AG08396 (cell line): ENCODE measurements at places on chromosomes 13 and 19.

DNA sequence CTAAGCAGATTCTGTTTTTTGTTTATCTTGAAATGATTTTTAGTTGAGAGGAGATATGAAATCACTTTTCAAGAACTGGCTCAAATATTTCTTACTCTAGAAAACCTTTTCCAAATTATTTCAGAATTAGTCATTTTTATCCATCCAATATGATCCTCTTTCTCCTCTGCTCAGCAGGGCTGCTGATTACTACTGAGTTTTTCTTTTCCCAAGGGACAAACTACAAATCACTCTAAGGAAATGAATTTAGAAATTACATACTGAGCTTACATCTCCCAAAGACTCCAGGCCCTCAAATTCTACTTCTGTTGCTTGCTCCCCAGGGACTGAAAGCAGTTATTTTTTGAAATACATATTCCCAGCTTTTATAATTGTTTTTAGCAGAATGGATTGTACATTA is 87.4 kb upstream of the UFM1 start:
- DNase-seq, result no peak

- no peak for DNase-seq
Measured at GRCh38 chr19:10852941-10853340, 4.7 kb downstream of the C19orf38 start.

DNA sequence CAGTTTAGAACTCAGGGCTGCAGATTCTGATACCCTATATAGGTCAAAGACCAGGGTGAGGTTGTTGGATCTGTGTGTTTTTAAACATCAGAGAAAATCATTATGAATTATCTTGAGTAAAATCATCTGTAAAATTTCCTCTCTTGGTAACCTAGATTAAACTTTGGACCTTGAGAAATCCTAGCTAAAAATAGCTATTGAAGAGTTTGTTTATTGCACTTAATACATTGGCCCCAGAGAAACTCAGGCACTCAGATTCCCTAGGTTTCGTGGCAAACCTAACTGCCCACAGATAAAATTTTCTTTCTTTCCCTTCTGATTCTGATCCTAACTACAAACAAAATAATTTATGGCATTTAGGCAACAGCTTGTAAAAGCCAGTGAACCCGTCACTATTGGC is 102.3 kb downstream of the GPC6 start:
- DNase-seq, result no peak

DNA sequence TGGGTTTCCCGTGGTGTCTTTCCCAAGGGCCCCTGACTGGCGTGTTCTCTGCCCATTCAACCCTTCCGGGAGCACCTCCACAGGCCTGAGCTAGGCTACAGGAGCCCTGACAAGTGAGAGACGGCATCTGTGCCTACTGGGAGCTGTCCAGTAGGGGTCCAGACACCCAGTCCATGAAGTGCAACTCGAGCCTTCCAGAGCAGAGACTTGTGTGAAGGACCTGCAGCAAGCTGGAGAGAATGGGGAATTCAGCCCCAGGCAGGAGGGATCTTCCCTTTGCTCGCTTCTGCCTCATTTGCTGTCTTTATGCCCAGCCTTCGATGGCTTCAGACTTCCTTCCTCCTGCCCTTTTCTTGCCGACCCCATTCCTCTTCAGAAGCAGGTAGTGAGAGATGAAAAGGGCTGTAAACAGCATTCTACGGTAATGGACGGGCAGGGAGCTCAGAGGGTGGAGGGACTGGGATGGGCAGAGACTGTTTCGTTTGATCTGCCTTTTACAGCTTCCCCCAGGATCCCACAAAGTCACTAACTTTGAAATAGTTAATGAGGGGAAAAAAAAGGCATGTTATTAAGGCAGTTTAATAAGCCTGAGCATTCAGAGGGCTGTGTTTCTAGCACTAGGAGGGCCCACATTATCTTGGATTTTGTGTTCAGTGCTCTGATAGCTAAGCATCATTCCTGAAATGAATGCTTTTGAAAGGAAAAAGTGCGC is 327.6 kb downstream of the FGF9 start:
- no peak for DNase-seq

DNA sequence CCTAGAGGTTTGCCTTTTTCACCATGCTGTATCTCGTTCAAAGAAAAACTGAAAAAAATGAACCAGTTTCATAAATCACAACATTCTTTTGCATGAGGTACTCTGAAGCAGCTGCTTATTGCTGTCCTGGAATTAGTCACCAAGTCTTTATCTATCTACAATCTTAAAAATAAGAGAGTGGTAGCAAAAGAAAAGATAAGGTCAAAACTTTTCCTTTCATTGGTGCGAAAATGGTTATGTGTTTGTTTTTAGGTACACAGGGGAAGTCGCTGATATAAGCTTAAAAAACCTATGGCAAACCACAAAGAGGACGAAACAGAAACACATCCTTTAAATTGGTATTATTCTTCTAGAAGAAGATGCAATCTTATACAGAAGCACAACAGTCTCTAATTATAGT is 20.7 kb downstream of the OBI1 start:
- no peak for DNase-seq

DNA sequence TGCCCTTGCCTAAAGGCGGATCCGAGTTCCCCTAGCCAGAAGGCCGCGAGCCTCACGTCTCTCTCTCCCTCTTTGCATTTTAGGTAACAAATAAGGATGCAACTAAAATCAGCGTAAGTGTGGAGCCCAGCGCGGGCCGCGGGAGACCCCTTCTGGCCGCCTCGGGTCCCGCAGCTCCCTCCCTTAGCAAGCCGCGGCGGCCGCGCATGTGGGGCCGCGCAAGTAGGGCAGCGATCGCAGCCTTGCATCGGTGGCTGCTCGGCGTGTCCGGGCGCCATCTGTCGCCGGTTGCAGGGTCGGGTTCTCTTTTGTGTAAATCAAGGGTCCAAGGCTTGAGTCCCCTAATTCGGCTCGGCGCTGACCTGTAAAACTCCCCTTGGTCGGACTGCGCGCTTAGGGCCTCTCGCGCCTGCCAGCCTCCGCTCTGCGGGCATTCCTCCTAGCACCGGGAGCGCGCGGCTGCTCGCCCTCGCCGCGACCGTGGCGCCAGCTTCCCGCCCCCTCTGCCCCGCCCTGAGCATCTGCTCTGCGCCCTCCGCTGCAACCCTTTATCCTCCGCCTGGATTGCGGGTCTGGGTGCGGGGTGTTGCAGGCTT is 2.7 kb downstream of the VSTM2B start:
- peak; percentile 93 for DNase-seq

DNA sequence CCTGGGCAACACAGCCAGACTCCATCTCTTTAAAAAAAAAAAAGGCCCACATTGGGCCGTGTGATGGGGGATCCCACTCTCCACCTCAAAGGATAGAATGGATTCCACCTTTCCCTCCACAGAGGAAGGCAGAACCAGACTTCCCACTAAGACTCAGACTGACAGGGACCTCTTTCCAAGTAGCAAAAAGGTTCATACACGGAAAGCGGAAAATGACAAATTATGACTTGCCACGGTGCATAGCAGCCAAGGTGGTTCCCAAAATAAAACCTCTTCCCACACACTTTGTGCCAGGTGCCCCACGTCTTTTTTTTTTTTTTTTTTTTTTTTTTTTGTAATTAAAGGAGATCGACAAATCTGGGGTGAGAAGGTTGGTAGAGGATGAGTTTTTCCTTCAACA is 14.4 kb upstream of the TTYH1 start:
- DNase-seq, result no peak

- DNase-seq, result no peak
Measured at GRCh38 chr13:113597391-113598080, 13.0 kb downstream of the TFDP1 start.

DNA sequence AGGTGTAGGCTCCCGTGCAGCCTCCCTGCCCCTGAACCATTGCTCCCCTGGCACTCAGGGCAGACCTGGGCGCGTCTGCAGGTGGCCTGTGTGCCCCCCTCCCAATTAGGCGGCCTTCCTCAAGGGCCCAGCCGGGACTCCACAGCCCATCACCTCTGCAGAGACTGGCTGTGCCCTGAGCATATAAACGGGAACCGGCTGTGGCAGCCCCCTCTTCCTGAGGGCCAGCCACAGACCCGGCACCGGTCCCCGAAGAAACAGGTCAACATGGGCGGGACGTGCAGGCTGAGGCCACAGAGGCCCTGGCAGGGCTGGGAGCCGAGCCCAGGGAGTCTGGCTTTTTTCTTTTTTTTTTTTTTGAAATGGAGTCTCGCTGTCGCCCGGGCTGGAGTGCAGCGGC is 12.0 kb downstream of the PIAS4 start:
- DNase-seq, result no peak

DNA sequence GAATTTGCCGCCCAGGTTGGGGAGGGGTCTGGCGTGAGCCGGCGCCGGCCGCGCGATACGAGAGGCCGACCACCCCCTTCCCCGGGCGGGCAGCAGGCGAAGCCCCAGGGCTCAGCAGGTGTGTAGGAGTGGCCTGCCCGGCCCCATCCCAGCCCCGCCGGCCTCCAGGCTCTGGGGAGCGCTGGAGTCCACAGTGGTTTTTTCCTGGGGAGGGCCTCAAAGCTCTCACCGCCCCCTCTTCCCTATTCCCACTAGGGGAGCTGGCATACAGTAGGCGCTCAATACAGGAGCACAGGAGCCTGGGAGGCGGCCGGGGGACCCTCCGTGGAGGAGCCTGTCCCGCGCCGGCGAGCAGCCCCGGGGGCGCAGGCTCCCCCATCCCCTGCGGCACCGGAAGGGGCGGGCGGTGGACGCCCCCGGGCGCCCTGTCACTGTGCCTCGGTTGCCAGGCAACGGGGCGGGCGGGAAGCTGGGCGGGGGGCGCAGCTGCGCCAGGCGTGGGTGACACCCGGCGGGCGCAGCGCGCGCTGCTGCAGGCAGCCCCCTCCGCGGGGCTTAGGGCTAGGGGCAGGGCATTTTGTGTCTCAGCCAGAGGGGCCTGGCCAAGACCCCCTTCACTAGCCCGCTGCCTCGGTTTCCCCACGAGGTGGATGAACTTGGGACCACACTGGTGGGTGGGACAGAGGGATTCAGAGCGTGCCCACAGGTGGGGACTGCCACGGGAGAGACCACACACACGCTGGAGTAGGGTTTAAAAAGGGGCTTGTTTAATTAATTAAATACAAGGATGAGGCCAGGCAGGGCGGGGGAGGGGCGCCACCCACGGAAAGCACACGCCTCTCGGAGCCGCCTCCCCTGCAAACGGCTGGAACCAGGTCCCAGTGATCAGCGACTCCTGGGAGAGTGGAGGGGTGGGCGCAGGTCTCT is 3.6 kb upstream of the REXO1 start:
- DNase-seq, result no peak

DNA sequence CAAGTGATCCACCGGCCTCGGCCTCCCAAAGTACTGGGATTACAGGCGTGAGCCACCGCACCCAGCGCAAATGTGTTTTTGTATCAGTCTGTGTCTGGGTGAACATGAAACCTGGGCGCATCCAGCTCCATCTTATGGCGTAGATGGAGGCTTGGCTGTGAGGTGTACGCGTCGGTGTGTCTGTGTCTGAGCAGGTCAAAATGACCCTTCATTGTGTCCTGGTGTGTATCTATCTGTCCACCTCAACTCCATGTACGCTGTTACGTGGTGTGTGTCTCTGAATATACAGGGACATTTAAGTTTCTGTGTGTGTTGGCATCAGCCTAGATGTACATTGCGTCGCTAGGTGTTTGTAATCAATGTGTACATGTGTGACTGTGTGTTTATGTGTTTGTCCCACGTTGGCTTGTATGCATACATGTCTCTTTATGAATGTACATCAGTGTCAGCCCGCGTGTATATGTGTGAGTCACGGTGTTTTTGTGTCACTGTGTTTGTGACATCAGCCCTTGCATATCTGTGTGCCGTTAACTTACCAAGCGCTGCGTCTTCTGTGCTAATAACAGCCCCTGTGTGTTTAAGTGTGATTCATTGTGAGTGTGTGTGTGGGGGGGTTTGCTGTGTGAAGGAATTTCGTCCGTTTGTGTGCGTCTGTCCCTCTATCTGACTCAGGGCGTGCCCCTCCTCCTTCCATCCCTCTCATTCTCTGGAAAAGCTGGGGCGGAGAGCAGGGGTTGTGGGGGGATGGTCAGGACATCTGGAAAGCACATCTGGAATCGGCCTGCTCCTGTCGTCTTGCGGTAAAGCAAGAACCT is 6.4 kb downstream of the AXL start:
- peak; percentile 93 for DNase-seq

DNA sequence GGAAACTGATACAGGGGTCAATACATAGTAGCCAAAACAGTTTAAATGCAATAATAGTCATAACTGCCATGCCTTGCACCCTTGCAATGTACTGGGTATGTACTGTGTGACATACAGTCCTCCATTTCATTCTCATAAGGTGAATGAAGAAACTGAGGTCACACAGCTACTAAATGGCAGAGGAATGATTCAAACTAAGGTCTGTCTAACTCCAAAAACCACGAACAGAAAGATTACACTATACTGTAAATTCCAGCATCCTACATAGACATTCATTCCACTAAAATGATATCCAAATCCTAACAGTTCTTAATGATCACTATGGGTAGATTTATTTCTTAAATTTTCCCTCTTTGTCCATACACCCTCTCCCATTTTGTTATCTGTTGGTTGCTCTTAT is 238.1 kb upstream of the SERP2 start:
- DNase-seq, result no peak

GRCh38 chr19:18393836-18394235 is 3.6 kb downstream of the LRRC25 start:
- no peak for DNase-seq

GRCh38 chr13:105377452-105377851 is 1158.0 kb downstream of the EFNB2 start:
- no peak for DNase-seq

DNA sequence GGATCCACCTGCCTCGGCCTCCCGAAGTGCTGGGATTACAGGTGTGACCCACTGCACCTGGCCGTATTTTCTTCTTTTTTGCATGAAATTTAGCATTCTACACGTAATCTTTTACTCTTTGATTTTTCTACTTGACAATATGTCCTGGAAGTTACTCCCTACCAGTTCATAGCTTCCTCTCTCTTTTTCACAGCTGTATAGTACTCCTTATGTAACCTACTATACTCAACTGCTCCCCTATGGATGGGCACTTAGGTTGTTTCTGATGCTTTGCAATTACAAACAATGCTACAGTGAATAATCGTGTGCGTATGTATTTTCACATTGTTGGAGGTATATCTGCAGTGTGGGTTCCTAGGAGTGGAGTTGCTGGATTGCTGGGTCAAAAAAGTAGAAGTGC is 90.5 kb upstream of the FARP1 start:
- no peak for DNase-seq

DNA sequence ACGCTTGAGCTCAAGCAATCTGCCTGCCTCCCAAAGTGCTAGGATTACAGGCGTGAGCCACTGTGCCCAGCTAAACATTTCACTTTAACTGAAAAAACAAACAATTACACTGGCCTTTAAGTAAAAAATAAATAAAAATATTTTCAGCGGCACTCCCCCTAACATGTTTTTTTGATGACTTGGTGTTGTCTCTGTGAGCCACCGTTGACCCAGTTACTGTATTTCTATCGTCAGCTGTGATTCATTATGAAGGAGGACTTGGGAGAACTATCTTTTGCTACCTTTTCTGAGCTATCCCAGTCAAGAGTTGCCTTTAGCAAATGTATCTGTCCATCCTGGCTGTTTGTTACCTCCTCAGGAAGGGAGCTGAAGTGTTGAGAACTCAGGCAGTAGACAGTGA is 18.5 kb upstream of the C19orf33 start:
- no peak for DNase-seq

GRCh38 chr13:40764587-40765403 is 6.2 kb downstream of the MRPS31 start:
- no peak for DNase-seq

GRCh38 chr13:59710996-59711701 is 452.6 kb downstream of the DIAPH3 start:
- no peak for DNase-seq
